ENCODE measurements at places on chromosomes 1 and 21.

DNA sequence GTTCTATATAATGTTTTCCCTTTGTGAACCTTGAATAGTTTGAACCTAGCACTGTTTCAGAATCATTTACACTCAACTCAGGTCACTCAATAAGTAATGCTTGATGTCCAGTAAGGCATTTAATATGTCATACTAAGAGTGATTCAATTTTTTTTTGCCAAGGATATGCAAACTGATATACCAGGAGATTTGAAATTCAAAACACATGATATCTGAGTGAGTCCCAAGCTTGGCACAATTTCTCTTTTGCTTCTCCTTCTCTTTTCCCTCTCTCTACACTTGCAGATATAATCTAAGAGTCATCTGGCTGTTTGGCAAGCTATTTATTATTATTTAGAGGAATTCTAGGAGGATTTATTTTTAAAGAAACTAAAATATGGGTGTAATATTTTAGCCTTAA lies 61.6 kb upstream of the SPAG17 start:
- DNase-seq = no peak

DNA sequence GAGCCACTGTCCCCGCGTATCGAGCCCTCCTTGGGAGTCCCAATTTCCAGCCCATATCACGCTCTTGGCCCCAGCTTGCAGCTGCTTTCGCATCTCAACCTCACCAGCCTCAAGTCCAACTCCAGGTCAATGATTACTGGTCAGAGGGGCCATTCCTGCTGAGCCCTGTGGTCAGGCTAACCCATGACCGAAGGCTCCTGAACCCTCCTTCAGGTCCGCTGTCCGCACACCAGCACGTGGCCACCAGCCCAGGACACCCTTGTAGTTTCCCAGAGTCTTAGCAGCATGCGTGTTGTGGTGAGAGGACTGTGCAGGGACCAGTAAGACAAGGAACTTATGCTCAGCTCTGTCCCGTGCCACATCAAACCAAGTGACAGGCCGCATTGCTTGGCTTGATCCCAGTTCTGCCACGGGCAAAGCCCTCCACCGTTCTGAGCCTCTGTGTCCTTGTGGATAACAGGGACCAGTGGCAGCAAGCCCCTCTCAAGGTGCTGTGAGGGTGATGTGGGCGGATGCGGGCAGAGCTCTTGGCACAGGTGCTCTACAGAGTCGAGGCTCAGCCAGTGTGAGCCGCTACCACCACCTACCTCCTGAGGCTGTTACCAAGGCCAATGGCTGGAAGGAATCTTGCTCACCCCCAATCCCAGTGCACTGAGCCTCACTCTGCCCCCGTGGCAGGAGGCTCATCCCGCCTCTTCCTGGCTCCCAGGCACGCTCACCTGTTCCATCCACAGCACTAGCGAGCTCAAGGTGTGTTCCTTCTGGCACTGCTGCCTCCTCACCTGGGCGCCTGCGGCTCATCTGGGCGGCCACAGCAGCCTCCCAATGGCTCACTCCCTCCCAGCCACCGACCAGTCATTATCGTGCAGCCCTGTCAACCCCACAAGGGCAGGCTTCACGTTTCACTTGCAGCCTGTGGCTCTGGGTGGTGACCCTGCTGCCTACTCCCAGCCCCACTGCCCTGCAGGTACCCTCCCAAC lies 20.4 kb downstream of the KRTAP10-1 start:
- DNase-seq = no peak

GRCh38 chr1:183654706-183655105 lies 1.6 kb upstream of the APOBEC4 start:
- DNase-seq = no peak

GRCh38 chr1:180562640-180563025 lies 3.9 kb downstream of the OVAAL start:
- no peak for DNase-seq

GRCh38 chr1:11182884-11183283 lies 6.3 kb upstream of the ANGPTL7 start:
- no peak for DNase-seq

- no peak for DNase-seq
These were observed 142.3 kb upstream of the EDN2 start for GRCh38 chr1:41626616-41627375.

GRCh38 chr1:201970334-201971159 lies 11.9 kb upstream of the RNPEP start:
- no peak for DNase-seq

All from esophagus squamous epithelium (tissue), 5 donors.